ENCODE measurements at places on chromosomes 4 and X.

DNA sequence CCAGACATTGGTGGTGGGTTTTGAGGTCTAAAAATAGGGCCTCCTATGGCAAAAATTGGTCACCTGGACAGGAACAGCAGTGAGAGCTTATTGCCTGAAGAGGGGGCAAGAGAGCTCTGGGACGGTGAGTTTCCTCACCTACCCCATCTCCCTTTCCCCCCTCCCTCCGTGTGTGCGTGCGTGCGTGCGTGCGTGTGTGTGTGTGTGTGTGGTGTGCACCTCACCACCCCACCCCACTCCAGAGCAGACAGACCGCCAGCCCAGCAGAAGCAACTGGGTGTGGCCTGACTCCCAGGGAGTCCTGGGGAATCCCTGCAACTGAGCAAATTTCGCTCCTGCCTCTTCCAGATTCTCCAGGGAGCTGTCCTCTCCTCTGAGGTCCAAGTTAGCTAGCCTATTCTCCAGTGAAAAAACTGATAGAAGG, 44.7 kb downstream of the PRPS1 start:
- peak; percentile 84 for DNase-seq

DNA sequence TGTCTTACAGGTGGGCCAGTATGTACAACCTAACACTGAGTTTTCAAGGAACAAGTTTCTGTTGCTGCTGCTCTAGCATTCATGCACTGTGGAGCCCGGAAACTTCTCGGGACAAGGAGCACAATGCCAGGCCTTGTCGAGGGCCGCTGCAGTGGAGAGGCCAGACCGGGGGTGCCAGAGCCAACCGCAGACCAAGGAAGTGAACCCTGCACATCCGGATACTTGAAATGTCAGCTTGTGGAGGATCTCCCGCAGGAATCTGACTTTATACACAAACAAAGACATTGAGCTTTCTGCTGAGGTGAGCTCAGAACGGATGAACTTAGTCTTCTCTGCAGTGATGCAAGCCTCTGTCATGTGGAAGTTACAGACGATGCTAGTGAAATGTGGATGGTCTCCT, 99.5 kb downstream of the ZNF827 start:
- DNase-seq = no peak

DNA sequence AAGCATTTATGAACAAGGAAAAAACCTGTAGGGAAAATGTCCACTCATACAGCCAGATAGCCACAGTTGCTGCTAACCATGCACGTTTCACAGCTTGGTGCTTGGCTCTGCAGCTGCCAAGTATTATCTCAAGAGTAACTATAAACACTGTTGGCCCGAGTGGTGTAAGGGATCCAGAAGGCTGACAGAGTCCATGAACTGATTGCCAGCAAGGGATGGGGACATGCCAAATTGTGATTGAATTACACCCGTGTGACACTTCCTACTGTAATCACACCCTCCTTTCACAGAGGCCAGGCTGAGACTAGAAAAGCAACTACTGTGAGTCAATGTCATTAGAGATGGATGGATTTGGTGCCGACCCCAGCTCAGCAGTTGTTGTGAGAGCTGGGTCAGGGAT, 223.9 kb upstream of the ANKRD50 start:
- DNase-seq = no peak

DNA sequence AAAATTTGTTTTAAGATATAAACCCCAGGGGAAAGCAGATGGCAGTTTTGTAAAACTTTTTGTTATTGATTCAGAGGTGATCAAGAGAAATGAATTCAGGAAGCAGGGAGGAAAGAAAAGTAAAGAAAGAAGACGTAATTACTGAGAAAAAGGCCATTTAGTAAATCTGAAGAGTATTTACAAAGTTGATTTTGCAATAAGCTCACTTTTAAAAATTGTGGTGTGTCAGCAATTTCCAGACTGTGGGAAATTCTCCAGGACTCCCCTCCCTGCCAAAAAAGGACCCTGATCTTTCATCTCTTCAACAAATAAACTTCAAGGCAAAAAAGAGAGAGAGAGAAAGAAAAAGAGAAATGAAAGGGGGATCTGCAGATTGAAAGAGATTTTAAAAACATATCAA, 36.6 kb downstream of the PCYT1B start:
- DNase-seq = no peak

DNA sequence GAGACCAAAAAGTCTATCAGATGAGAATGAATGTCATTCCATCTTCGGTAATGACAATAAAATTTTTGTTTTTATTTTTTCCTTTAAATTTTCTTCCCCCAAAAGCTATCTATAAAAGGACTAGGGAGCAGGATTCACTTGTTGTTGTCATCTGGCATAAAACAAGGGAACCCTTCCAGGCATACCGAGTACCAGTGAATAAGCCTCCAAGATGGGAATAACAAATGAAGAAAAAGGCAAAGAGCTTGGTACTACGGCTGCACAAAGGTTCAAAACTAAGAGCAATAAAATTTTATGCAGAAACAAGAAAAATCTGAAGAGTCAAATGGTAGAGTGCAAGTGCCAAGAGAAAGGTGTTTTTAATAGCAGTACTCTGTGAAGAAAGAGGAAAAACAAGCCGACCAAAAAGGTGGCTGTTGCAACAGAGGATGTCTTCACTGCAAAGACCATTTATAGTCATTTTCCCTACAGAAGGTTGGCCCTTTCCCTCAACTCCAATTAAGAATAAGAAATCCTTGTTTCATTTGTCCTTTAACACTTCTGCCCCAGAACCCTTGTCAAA, 25.8 kb downstream of the PPP3CA start:
- DNase-seq = no peak

DNA sequence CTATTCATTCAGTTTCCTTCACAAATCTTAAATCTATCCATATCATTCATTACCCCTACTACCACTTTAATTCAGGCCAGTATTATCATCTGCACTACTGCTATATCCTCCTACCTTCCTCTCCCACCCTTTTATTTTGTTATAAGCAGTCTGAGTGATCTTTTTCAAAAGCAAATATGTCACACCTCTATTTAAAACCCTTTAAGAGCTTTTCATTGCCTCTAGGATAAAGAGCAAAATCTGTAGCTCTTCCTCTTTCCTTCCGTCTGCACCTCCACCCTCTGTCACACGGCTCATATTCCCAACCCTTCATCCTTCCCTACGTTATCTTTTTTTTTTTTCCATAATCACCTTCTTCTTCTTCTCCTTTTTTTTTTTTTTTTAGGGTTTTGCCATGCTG, 60.3 kb upstream of the SMIM10 start:
- no peak for DNase-seq

All from RWPE2 (cell line).